KG1 (cell line): ENCODE measurements at places on chromosomes 6 and 20.

- DNase-seq: no peak
Measured at GRCh38 chr6:62805431-62805830, 405.8 kb upstream of the FKBP1C start.

- DNase-seq: no peak
Measured at GRCh38 chr6:84441456-84441855, 214.0 kb upstream of the CEP162 start.

- DNase-seq: no peak
Measured at GRCh38 chr6:47545223-47545622, 67.6 kb downstream of the CD2AP start.

DNA sequence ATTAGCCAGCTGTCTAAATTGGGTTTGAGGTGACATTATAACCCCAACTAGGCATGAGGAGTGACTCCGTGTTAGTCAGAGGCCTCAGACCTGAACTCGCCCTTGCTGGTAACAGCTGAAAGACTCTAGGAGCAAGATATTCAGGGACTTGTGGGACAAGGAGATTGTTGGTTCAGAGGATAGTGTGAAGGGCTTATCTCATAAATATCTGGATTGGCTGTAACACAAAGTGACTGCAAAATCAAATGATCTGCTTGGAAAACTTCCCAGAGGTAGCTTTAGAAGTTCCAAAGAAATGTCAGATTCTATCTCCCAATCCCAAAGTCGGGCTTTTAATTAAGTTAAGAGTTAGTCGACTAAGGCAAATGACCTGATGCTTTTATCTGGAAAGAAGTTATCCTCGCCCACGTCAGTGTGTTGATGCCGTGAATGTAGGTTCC, 72.4 kb downstream of the TULP4 start:
- no peak for DNase-seq

DNA sequence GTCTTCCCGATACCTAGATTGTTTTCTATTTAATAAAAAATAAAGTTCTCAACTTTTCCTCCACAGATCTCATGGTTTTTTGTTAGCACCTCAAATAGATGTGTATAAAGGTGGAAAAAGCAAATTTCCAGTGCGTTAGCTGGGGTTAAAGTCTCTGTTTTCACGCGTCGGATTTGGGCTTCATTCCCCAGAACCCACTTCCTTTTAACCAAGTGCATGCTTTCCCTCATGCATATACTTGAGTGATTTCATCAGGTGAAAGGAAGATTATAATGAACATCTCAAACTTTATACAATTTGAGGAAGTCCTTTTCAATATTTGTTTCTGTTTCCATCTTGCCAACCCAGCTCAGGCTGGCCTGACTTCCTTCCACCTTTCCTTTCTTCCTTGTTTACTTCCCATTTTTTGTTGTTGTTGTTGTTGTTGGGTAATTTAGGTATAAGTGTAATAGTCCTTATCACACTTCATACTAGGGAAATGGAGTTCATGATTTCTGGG, 43.9 kb upstream of the GGTLC1 start:
- no peak for DNase-seq

GRCh38 chr20:42083280-42083679, 465.1 kb upstream of the CHD6 start:
- DNase-seq: no peak

DNA sequence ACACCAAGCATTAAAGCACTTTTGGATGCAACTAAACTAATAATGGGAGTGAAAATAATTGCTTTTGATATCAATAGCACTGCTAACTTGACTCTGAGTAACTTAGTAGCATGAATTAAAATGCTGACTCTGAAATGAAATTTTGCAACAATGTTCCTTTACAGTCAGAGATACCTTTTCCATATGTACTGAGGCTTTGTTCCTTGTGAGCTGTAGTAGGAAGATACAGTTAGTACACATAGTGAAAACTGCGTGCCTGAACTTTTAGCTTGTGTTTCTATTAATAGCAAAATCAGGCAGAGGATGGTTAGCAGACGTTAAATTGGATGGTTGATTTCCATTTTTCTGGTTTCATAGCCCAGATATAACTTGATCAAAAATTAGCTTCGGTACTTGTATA, 18.6 kb downstream of the ADGRG6 start:
- no peak for DNase-seq

GRCh38 chr20:20209684-20210083, 157.4 kb downstream of the CFAP61 start:
- DNase-seq: no peak

DNA sequence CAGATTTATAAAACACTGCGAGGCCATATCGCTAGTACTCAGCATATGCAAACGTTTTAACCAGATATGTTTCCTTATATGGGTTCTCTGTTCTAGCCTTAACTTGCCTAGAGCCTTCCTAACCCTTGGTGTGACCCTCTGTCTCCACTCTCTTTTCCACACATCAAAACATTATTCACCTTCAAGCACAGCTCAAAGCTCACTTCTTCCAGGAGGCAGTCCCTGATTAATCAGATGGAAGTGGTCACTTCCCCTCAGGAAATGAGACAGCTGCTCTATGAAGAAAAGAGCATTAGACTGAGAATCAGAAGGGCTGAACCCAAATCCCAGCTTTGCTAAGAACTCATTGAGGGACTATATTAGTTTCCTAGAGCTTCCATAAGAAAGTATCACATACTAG, 39.8 kb upstream of the SLC17A4 start:
- DNase-seq: no peak

DNA sequence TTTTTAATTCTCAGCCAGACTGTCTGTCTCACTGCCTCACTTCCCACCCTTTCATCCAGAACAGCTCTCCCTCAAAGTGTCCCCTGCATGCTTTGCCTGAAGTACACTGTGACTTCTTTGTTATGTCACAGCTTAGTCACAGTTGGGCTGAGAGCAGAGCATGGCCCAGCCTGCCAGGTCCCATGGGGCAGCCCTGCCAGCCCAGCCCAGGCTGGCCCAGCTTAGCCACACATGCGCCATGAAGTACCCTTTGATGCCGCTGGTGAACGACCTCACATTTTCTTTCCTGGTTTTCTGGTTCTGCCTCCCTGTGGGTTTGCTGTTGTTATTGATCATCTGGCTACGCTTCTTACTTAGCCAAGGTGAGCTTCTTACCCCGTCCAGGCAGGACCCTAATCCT, at the start of gene ADIG:
Gene ADIG (plus strand): TSS at position 185 of the 400 bp plus-strand sequence. CDS start 54 bp downstream, at position 239.
- no peak for DNase-seq

- no peak for DNase-seq
Measured at GRCh38 chr6:137001977-137002302, 42.8 kb downstream of the IL20RA start.

- DNase-seq: no peak
Measured at GRCh38 chr20:17663040-17663399, 19.0 kb downstream of the RRBP1 start.

- DNase-seq: no peak
Measured at GRCh38 chr6:5764401-5764955, 242.2 kb downstream of the NRN1 start.

DNA sequence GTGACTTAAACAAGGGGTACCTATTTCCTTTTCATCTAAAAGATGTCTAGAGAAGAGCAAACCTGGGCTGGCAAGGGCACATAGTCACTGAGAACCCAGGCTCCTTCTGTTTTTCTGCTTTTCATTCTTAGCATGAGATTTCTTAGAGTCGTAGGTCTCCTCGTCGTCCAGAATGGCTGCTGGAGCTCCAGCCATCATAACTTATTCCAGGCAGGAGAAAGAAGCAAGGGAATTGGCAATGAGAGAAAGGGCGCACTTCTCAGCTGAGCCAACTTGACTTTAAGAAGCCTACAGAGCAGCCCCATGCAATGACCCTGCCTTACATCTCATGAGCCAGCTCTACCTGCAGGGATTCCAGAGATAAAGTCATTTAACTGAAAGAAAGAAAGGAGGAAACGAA, 213.4 kb downstream of the BMP7 start:
- no peak for DNase-seq

- DNase-seq: no peak
Measured at GRCh38 chr6:143637691-143638090, 40.1 kb upstream of the PHACTR2 start.

- DNase-seq: no peak
Measured at GRCh38 chr6:137923866-137924653, 57.0 kb downstream of the TNFAIP3 start.
